ENCODE measurements at places on chromosomes 1 and 21.

- DNase-seq, result no peak
- no peak overlapping the region for H3K27ac ChIP-seq
- peaks cover 12% of the 10 kb centered on the region for H3K4me1 ChIP-seq
- H3K4me3 ChIP-seq, result no peak overlapping the region
- no peaks in the 10 kb centered on the region for H3K27me3 ChIP-seq
- H3K36me3 ChIP-seq, result no peaks in the 10 kb centered on the region
Observed at GRCh38 chr1:42170779-42171621, 6.5 kb upstream of the GUCA2A start.

DNA sequence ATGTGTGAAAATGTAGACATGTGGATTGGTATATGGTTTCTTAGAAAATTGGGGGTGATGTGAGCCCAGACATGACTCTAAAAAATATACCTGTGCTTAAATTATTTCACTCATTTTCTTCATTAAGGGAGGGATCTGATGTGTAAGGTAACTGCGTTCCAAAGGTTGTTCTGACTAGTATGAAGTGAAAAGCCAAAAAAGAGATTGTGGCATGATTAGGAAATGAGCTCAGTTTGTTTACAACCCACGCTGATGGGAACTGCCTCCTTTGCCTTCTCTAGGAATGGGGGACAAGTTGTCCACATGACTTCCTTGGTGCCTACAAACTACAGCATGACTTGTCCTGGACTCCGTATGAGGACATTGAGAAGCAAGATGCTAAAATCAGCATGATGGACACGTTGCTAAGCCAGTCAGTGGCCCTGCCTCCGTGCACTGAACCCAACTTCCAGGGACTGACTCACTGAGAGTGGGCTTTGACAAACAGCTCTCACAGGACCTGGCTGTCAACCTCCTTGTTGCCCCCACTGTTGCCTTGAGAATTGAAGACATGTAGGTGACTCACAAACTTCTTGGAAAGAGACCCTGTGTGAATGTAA is 8.0 kb downstream of the C1orf50 start:
- H3K27ac ChIP-seq, result no peak overlapping the region
- no peak for DNase-seq
- peaks cover 47% of the 10 kb centered on the region for H3K36me3 ChIP-seq
- no peaks in the 10 kb centered on the region for H3K27me3 ChIP-seq
- no peak overlapping the region for H3K4me3 ChIP-seq
- H3K4me1 ChIP-seq, result peaks cover 11% of the 10 kb centered on the region

DNA sequence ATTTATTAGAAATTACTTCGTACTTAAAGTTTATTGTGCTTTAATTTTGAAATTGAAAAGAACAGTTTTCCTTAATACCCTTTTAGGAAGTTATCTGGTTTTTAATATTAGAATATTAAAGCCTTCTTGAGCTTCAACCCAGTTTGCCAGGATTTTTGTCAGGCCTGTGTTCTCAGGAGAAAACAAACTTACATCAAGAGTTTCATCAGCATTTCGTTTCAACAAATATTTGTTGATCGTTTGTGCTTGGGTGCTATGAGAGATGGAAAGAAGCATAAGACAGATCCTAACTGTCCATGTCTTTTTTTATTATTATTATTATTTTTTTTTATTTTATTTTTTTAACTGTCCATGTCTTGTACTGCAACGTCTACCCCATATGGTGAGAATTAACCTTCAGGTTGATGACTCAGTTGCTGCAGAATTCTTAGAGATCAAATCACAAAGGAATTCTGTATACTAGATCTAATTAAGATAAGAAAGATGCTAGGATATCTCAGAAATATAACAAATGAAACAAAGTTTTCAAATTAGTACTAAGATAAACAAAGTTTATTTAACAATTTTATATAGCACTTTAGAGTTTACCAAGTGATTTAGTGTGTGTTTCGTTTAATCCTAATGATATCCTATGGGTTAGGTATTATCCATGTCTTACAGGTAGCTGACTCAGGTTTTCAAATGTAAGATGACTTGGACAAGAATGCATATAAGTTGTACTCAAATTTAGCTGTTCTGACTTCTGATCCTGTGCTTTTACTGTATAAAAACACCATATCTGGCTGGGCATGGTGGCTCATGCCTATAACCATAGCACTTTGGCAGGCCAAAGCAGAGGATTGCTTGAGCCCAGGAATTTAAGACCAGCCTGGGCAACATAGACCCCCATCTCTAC is 14.3 kb downstream of the FBXO28 start:
- H3K4me3 ChIP-seq, result no peak overlapping the region
- DNase-seq, result no peak
- H3K27me3 ChIP-seq, result no peaks in the 10 kb centered on the region
- peaks cover 4% of the 10 kb centered on the region for H3K4me1 ChIP-seq
- H3K27ac ChIP-seq, result no peak overlapping the region

DNA sequence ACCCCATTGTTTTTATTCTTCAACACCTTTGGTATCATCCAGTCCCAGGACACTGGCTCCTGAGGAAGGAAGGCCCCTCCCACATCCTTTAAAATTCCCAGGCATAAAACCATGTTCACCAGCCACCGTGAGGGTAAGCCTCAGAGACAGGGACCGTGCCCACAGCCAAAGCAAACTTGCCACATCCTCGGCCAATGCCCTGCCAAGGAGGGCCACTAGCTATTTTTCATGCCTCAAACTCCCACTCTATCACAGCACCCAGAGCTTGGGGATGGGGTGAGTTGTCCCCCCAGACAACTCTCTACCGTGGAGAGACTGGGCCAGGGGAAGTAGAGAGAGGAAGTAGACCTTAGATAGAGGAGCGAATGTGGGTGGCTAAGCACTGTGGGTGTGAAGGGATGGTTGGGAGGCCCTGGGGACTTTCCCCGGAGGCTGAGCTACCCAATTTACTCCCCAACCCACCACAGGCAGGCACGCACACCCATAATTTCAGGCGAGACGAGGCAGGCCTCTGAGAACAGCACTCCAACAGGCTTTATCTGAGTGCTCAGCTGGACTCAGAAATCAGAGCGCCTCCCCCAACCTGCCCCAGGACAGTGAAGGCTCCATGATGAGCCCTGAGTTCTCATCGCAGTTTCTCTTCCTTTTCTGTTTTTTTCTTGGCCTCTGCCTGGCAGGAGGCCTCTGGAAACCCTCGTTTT is 15.9 kb upstream of the BTG2 start:
- no peak for DNase-seq
- no peaks in the 10 kb centered on the region for H3K36me3 ChIP-seq
- peak overlapping the region; percentile 63 for H3K4me3 ChIP-seq
- peak overlapping the region; percentile 97 for H3K27ac ChIP-seq

DNA sequence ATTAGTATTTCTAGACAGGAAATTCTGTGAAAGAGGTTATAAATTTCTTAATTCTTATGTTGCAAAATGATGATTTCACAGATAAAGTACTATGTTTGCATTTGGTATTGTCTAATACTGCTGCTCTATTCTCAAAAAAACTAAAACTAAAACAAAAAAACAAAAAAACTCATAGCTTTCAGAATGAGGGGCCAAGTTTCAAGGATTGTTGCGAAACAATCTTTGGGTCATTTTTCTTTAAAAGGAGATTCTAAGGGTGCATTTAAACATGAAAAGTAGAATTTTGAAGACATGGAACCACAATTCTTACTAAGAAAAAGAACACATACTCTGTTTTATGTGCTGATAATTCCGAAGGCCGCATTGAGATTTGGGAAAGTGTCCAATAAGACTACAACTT is 645.1 kb downstream of the ADGRL2 start:
- H3K27me3 ChIP-seq, result no peaks in the 10 kb centered on the region
- DNase-seq, result no peak
- H3K4me1 ChIP-seq, result peaks cover 6% of the 10 kb centered on the region
- no peak overlapping the region for H3K27ac ChIP-seq
- H3K4me3 ChIP-seq, result no peak overlapping the region

DNA sequence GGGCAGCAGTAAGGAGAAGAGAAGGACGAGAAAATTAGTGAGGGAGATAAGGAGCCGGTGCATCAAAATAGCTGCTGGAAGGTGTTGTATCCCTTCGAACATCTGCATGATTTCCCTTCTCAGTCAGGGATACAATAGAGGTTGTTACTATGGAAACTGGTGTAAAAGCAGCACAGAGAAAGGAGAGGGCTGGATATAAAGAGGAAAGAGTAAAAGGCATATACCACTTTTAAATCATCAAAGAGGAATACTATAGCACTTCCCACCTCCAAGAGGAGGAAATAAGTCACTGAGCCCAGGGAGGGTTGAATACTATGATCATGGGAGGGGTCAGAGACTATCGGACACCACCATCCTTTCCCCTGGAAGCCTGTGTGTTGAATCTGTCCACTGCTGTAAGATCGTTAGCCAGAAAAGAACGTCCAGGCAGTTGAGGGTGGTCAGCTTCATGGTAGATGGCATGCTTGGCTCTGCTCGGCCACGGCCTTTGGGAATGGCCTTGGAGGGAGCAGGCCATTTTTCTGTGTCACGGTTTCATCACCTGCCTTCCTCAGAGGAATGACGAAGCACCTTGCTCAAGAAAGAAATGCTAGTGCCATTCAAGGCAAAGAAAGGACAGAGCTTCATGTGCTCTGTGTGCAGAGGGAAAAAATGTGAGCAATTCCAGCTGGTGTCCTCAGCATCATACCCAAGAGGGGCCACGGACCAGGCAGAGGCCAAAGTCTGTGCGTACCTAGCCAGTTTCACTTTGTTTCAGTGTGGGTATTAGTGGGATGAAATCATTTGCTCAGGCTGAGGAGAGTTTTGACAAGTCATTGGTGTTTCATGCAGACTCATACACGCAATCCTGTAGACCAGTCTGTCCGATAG is 64.2 kb downstream of the IRF2BP2 start:
- H3K4me1 ChIP-seq, result peaks cover 30% of the 10 kb centered on the region
- peak overlapping the region; percentile 50 for H3K27ac ChIP-seq
- no peak overlapping the region for H3K4me3 ChIP-seq
- DNase-seq, result no peak
- no peaks in the 10 kb centered on the region for H3K36me3 ChIP-seq

- peaks cover 38% of the 10 kb centered on the region for H3K4me1 ChIP-seq
- H3K4me3 ChIP-seq, result no peak overlapping the region
- no peaks in the 10 kb centered on the region for H3K36me3 ChIP-seq
- H3K27me3 ChIP-seq, result no peaks in the 10 kb centered on the region
Observed at GRCh38 chr1:150165622-150166612, 16.2 kb downstream of the PLEKHO1 start.

GRCh38 chr1:73813236-73813635 is 384.7 kb downstream of the LRRIQ3 start:
- H3K27me3 ChIP-seq, result no peaks in the 10 kb centered on the region
- DNase-seq, result no peak
- no peak overlapping the region for H3K27ac ChIP-seq
- no peaks in the 10 kb centered on the region for H3K36me3 ChIP-seq

DNA sequence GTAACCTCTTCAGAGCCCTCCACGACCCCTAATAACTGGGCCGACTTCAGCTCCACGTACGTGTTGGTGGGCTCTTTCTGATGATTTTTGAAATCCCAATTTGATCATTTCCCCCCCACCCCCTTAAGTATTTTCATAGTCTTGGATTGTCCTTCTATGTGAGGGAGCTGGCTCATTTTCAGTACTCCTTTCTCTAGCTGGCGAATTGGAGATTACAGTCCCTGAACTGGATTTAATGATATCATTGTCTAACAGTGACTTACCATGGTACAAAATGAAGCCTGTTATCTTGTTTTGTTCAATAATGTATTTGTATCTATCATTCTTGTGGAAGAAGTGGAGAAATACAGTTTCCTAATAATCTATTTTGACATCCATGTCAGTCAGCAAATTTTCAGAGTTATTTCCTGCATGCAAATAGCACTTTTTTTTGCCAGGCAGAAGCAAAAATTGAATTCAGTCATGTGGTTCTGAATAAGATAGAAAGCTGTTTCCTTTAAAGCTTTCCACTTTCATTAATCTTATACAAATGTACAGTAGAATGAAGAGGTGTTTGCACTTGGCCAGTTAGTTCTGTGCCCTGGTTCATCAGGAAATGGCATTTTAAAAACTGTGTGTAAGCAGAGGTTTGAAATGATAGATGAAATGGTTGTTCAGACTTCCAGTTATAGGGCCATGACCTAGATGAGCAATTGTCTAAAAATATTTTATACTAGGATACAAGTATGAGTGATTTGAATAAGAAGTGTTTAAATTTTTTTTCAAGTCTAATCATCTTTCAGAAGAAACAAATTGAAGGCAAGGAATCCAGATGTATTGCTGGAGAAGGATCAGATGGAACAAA is 104.2 kb downstream of the ATP5PO start:
- no peak overlapping the region for H3K4me3 ChIP-seq
- H3K4me1 ChIP-seq, result peaks cover 17% of the 10 kb centered on the region
- no peak for DNase-seq
- no peaks in the 10 kb centered on the region for H3K27me3 ChIP-seq
- no peak overlapping the region for H3K27ac ChIP-seq

DNA sequence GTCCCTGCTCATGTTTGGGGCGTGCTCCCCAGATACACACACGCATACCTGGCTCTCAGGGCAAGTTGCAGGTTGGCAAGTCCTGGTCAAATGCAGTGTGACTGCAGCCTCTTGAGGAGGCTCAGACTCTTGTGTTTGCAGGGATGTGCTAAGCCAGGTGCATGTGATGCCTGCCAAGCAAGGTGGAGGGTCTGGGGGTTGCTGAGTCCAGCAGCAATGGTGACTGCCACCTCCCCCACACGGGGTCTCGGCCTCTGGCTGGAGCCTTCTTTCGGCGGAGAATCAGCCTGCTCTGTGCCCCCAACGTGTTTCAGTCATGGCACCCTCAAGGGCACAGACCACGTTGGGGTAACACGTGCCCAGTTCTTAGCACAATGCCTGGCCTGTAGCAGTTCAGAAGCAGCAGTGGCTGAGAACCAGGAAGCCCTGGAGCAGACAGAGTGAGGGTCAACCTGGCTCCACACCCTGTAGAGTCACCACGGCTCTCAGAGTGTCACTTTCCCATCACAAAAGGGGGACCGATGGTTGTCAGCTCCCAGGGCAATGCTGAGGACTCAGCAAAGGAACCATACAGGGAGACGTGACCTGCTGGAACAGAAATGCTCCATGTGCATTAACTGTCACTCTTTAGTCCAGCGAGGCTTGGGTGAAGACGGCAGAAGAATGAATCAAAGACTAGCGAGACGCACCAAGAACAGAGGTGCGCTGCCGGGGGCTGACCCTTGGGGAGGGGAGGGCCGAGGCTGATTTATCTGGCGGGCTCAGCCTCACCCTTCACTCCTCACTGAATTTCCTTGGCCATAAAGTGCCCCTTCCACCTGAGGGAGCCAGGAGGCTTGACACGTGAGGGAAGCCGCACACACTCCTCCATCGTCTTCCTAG is 109.0 kb downstream of the PGBD5 start:
- no peak for DNase-seq
- H3K4me1 ChIP-seq, result peaks cover 3% of the 10 kb centered on the region
- no peaks in the 10 kb centered on the region for H3K27me3 ChIP-seq
- H3K4me3 ChIP-seq, result no peak overlapping the region
- H3K27ac ChIP-seq, result 0 out of 2 replicates have a peak overlapping the region, but pooled peaks have one; percentile 19

- H3K27me3 ChIP-seq, result no peaks in the 10 kb centered on the region
- DNase-seq, result no peak
- H3K36me3 ChIP-seq, result no peaks in the 10 kb centered on the region
- H3K4me3 ChIP-seq, result no peak overlapping the region
- no peak overlapping the region for H3K27ac ChIP-seq
Observed at GRCh38 chr21:37828556-37828955, 87.7 kb downstream of the KCNJ6 start.
